ENCODE measurements at places on chromosomes 2 and 18.

DNA sequence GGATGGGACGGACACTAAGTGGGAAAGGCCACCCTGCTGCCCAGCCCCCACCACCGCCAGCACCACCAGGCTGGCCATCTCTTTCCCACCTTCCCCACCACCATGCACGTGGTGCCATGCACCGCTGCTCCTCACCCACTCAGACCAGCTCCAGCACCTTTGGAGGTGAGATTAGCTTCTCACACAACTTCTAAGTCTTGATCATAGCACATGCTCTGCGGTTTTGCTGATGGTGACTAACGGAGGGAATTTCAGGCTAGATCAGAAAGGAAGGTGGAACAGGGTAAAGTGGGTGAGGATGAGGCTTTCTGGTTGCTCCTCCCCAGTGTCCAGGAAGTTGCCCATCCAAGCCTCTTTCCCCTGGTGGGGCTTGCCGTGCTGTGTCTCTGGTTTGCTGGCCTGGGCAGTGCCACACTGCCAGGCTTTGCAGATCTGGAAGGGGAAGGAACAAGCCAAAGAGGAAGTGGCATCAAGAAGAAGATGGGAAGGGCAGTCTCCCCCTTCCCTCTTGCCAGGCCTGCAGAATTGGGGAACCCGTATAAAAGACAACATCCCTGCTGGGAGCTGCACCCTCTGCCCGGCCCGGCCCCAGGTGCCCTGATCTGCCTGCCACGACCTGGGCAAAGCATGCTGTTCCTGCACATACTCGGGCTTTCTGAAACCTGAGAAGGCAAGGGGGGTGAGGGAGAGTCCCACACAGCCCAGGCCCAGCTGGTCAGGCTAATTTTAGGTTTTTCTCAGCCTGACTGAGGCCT, 44.3 kb upstream of the CAB39 start:
- peak; percentile 16 for DNase-seq

DNA sequence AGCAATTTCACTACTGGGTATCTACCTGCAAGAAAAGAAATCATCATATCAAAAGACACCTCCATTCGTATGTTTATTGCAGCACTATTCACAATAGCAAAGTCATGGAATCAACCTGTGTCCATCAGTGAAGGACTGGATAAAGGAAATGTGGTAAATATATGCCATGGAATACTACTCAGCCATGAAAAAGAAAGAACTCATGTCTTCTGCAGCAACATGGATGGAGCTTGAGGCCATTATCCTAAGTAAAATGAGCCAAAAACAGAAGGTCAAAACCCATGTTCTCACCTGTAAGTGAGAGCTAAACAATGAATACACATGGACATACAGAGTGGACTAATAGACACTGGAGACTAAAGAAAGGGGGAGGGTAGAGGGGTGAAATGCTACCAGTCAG, 322.2 kb downstream of the ZNF521 start:
- DNase-seq, result no peak

DNA sequence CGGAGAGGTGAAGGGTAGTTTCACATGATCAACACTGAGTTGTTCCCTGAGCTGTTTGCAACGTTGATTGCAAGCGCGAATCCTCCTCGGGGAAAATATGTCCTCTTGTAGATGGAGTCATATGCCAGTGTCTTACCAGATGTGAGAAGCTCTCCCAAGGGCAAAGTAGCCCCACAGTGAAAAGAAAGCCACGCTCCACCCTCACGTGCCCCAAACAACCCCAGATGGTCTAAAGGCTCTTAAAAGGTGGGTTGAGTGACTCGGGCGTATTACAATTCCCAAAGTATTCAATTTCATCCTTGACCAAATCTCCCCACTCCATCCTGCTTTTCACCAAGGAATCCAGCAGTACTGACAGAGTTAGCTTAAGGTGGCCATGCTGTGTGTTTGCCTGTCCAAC, 332.1 kb upstream of the SOX11 start:
- no peak for DNase-seq

DNA sequence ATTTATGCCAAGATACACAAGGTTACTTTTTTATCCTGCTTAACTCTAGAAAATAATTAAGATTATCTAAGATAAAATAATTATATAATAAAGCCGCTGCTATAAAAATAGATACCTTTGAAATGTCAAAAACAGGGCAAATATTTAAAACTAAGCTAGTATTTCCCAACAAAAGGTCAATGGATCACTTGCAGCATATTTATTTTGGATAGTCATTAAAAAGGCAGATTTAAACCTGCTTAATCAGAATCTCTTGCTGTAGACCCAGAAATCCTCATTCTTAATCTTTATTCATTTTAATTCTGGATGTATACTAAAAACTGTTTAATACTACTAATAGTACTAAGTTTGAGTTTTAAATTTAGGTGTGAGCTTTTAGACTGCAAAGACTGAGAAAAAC, 139.0 kb upstream of the CWC22 start:
- DNase-seq, result no peak

GRCh38 chr2:54667726-54668650, 55.5 kb upstream of the EML6 start:
- no peak for DNase-seq

All from left renal pelvis (tissue), 4 donors.